Activated CD4-positive, alpha-beta T cell treated with anti-CD3 and anti-CD28 coated beads for 36 hours (primary cell): ENCODE measurements at places on chromosomes 5 and 9. TPM values are rescaled to one million over a fixed set of nuclear protein-coding genes. Genes with fewer than 3 reads are reported as not detected.

- no peak for DNase-seq
Measured at GRCh38 chr9:83655433-83655832, 32.5 kb downstream of the IDNK start.

GRCh38 chr9:80059979-80060378, 488.2 kb downstream of the TLE4 start:
- no peak for DNase-seq

The FBP1 gene
- total RNA-seq: 0.39 TPM

The ADAMTSL2 gene
- 0.32 TPM for total RNA-seq

The FBP2 gene
- total RNA-seq: not detected

The KIF24 gene
- total RNA-seq: 7.7 TPM
